NCI-H524 treated with DMSO at 0.1 percent for 48 hours (cell line): ENCODE measurements at places on chromosomes 2 and 18.

GRCh38 chr18:56804395-56804794 is 153.2 kb downstream of the WDR7 start:
- DNase-seq = no peak

DNA sequence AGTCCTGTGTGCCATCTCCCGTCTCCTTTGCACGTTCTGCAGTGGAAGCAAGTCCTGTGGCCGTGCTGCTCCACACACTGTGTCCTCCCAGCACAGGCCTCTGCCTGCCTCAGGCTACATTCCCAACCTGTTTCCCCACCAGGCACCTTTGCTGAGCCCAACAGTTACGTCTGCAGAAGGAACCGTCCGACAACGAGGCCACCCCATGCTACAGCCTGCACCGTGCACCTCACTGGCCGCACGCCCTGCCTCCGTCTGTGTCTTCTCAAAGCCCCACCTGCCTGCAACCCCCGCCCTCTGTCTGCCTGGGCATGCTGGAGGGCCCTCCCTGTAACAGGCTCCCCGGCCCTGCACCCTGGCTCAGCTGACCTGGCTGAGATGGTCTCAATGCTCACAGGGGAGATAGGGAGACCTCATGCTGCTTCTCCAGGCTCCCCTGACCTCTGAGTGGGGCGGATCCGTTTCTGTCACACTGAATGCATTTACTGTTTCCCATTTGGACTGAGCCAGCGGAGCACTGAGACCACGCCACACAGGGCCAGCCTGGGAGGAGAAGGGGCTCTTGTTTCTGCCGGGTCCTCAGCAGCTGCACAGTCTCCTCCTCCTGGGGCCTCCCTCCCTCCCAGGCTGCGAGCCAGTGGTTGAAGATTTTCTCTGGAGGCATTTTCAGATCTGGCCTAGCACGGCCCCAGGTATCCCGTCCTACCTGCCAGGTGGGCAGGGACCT is 109.1 kb upstream of the OTOS start:
- DNase-seq = no peak

DNA sequence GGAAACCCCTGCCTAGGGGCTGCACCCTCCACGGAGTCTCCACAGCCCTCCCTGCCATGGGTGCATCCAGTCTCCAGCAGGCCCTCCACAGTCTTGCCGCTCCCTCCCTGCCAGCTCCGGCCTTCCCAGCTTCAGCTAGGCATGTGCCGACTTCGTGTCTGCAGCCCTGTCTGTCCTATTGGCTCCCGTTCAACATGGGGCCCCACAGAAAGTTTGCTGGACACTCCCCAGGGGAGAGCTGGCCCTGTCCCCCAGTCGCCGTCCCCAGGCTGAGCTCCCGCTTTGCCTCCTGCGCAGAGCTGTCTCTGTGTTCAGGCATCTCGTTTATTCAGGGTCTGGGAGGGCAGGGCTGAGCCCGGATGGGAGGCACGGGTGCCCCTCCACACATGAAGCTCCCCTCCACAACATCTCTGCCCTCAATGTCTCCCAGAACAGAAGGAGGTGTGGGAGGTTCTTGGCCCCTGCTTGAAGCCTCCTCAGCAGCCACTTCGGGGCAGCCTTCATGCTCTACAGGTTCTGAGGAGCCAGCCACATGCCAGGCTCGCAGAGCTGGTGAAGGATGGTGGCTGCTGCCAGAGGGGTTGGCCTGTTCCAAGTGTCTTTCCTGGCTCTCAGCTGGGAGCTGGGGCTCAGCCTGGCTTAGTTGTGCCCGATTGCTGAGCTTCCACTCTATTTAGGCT is 120.1 kb upstream of the PXDN start:
- DNase-seq = no peak

GRCh38 chr2:16225071-16225470 is 284.7 kb downstream of the MYCN start:
- DNase-seq = no peak

- DNase-seq = no peak
Measured at GRCh38 chr18:2656237-2656980, 883 bp downstream of the SMCHD1 start.

- no peak for DNase-seq
Measured at GRCh38 chr2:62304429-62305417, 108.8 kb downstream of the B3GNT2 start.

GRCh38 chr2:66525606-66526005 is 90.7 kb downstream of the MEIS1 start:
- no peak for DNase-seq

DNA sequence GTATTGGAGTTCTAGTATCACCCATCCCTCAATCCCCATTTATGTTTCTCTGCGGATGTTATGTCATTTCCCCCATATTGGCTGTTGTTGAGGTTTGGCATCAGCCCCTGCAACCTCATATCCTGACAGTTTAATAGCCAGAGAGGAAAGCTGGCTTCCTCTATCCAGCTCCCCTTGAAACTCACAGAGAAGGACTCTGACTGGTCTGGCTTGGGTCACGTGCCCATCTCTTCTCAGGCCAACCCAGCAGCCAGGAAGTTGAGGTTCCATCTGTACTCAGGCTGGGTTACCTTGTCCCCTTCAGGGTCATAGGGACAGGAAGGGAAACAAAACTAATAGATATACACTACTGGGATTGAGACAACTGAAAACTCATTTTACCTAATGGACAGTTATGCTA is 148.0 kb upstream of the SLC14A2 start:
- DNase-seq = no peak

DNA sequence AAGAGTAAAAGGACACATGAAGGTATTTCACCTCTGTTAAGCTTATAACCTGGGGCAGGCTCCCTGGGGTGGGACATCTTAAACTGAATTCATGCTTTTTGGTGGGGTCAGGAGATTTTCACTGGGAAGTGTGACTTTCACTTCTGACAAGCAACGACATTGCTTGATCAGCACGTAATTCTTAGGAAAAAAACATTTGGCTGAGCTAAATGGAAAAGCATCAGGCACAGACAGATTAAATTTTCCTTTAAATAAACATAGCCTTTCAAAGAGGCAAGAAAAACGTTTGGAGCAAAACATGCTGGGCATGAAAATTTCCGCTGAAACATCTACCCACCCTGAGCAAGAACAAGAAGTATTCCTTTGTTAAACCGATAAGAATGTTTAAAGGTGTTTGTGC is 674.0 kb upstream of the CELF4 start:
- DNase-seq = no peak

- no peak for DNase-seq
Measured at GRCh38 chr18:76479351-76480238, 15.4 kb downstream of the ZNF516 start.
